ENCODE measurements at places on chromosomes 13 and 19.

DNA sequence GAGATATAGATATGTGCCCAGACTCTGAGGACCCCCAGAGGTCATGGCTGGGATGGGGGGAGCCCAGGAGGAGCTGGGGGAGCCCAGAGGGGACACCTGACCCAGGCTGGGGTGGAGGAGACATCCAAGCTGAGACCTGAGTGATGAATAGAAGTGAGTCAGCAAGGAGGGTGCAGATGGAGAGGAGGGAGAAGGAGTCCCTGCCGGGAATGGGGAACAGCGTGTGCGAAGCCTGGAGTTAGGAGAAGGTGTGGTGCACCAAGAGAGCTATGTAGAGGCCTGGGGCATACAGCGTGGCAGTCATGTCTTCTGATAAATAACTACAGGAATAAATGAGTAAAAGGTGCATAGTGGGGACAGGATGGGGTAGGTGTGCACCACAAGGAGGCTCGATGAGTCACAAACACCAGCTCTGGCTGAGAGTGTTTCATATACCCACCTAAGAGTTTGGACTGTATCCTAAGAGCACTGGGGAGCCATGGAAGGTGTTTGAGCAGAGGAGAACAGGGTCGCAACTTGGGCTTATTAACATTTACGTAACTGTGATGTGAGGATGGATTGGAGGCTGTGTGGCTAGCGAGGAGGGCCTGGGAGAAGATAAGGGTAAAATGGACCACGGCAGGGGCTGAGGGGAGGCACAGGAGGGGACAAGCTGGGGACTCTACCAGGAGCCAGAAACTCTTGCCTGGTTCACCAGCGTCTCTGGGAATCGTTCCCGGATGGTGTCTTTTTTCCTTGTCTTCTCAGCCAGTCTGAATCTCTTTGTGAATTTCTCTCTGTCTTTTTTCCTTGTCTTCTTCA lies 1.4 kb downstream of the CEACAM18 start:
- DNase-seq, result no peak

- no peak for DNase-seq
Measured at GRCh38 chr13:42623916-42624315, 50.0 kb downstream of the TNFSF11 start.

DNA sequence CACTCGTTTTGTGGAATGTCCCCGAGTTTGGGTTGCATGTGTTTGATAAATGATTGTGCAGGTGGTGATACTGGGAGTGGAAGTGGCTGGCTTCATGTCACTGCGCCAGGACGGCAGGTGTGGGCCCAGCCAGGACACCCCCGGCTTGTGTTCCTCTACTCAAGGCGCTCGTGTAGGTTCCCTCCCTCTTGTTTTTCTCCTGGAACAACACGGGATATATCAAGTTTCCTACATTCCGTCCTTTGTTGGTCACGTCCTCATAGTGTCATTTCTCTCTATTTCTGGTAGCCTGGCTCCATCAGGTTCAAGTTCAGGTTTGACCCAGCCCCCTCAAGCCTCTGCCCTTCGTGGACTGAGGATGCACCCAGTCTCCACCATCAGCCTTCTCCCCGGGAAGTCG lies 16.3 kb downstream of the IL17D start:
- DNase-seq, result no peak

- no peak for DNase-seq
Measured at GRCh38 chr19:4069331-4069959, 2.7 kb upstream of the ZBTB7A start.

DNA sequence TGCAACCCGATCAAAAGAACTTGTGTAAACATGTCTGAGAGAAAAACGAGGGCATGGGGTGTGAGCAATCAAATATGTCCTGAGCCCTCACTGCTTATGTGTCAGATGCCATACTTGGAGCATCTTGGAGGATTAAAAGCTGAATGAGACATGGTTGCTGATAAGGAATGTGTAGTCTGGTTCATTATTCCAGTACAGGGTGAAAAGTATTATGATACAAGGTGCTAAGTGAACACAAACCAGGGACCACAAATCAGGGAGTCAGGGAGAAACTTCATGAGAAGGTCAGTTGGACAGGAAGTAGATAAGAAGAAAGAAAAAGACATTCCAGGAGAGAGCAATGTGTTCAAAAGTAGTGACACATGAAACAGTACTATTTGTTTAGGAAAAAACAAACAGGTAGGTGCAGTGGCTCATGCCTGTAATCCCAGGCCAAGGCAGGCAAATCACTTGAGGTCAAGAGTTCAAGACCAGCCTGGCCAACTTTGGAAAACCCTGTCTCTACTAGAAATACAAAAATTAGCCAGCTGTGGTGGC lies 2.0 kb upstream of the RCBTB1 start:
- no peak for DNase-seq

DNA sequence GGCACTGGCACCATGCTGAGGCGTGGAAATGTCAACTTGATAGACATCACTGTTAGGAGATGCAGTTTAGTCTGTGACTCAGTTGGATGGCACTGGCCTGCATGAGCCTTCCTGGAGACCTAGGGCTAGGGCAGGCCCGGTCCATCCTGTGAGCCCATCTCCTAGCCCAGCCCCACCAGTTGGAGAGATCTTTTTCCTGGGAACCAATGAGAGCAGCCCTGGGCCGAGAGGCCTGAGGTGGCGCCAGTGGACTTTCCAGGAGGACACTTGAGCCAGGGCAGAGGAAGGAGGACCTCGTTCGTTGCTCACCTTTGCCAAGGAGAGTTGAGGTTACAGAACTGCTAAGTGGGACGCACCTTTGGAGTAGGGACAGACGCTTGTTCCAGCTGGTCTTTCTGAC lies 100.5 kb upstream of the TEX29 start:
- no peak for DNase-seq

GRCh38 chr13:112775791-112776279 lies 86.0 kb downstream of the ATP11A start:
- DNase-seq, result peak; percentile 30

DNA sequence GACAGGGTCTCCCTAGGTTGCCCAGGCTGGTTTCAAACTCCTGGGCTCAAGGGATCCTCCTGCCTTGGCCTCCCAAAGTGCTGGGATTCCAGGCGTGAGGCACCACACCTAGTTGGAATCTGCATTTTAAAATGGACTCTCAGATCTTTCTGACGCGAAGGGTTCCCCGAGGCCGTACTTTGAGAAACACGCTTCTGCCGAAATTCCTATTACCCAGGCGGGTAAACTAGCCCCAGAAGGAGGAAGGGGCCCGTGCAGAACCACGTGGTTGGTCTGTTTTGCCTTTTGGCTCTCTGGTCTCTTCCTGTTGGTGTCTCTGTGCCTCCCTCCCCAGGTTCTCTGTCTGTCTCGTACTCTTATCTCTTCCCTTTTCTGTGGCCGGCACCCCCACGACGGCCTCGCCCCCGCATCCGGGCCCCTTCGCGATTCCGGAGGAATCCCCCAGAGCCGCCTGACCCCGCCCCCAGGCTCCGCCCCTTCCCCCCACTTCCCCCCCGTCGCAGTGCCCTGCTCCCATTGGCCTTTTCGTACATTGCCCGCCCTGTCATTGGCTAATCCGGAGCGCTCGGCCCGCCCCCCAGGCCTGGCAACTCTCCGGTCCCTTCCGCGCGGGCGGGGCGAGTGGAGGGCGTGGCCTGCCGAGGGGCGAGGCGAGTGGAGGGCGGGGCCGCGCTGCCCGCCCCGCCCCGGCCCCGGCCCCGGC lies at the start of gene TNFAIP8L1:
TSS of gene TNFAIP8L1 (plus strand) at position 689 of the 703 bp plus-strand sequence. CDS start 12,354 bp downstream, outside the sequence.
- peak; percentile 95 for DNase-seq
